Activated T-cell treated with anti-CD3 and anti-CD28 coated beads for 24 hours (primary cell): ENCODE measurements at places on chromosomes 3 and 15.
A peak's percentile ranks its signal among the peaks of the same experiment; 100 is the strongest.

- DNase-seq, result no peak
These were observed 365.1 kb downstream of the MECOM start for GRCh38 chr3:169298247-169298992.

DNA sequence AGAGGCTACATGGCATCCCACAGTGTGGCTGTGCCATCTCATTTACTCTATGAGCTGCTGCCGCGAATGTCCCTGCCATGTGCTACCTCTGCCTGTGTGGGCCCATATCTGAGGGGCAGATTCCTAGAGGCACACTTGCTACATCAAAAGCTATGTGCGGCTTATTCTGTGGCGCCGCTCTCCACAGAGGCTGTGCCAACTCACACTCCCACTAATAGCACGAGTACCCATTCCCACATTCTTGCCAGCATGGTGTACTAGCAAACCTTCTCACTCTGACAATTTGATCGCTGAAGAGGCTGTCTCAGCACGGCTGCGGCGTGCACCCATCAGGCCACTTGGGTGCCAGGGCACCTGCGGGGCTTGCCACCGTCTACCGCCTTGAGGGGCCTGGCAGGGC, 31.2 kb upstream of the MUSTN1 start:
- no peak for DNase-seq

- no peak for DNase-seq
These were observed 5.8 kb downstream of the SEC13 start for GRCh38 chr3:10315101-10315500.

DNA sequence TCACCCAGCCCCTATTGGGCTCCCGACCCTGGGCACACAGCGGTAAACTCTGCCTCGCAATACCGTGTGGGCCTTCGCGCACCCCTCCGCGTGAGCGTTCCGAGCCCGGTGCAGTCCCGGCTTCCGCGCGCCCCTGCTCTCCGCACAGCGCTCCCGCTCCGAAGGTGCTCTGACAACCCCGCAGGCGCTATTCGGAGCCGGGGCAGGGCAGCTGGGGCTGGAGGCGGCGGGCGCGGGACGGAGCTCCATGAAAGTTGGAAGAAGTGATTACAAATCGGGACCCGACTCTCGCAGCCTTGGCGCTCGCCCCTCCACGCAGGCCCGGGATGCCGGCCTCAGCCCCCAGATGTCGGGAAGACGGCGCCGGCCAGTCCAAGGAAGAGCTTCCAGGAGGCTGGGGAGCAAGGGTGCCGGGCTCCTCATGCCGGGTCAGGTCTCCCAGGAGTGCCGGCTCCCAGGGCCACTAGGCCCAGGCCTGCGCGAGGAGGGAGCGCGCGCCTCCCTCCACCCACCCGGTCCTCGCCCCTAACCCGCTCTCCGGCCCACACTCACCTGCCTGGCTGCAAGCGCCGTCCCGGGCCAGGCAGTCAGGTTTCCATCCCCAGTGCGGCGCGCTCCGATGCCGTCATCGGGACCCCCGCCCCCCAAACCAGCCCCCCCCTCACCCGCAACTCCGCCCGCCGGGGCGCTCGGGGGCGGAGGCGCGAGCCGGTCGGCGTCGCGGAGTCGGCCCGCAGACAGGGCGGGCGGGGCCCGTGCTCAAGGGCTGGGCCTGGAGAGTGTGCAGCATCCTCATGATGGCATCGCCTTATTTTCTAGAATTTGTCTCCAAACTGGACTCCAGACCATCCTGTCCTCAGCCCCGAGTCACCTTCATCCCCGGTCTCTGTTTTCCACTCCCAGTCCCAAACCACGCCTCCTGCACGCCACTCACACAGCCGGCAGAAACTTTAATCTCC, at the start of gene KIF7:
TSS of gene KIF7 (minus strand) at position 621 of the 959 bp plus-strand sequence. CDS start 2,537 bp downstream, outside the sequence.
- DNase-seq, result peak; percentile 11

DNA sequence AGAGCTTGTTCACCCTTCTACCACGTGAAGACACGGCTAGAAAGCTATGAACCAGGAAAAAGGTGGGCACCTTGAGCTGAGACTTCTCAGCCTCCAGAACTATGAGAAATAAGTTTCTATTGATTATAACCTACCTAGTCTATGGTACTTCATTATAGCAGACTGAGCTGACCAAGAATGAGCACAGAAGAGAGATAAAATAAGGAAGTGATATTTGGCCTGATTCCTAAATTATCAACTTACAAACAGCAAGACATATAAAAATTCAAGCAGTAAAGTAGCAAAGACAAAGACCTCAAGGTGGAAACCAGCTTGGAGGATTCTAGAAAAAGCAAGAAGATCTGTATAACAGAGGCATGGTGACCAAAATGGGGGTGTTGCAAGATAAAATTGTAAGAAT, 63.9 kb upstream of the OSTN start:
- DNase-seq, result no peak

DNA sequence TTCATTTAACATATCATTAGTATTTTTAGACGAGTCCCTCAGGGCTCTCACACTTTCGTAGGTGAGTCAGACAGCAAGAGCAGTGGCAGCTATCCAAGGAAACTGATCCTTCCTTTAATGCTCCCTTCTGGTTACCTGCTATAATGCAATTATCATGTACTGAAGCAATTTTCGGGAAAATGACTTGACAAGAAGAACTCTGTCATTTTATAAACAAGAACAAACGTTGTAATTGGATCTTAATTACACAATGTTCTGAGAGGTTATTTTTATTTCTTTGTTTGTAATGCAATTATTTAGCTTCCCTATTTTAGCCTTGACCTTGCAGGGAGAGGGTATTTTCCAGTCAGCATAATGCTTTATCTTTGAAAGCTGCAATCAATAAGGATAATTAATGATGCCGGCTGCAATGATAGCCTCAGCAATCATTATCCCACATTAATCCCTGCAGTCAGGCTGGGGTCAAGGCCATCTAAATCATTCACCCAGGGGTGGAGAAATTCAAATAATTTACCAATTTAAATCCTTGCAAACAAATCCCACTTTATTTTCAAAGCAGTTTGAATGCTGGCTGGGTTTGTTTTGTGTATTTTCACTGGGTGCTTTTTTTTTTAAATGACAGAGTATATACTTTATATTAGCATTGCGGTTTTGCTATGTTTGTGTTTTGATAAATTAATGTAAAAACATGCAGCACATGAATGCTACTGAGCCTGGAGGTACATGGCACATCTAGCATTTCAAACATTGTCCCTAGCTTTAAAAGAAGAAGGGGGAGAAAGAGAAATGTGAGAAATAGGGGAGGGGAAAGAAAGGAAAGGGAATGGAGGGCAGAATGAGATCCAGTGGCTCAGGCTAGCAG, 249.9 kb downstream of the SHOX2 start:
- no peak for DNase-seq

GRCh38 chr3:21936207-21936606, 185.2 kb upstream of the ZNF385D start:
- DNase-seq, result no peak

- no peak for DNase-seq
These were observed 52.6 kb downstream of the NMD3 start for GRCh38 chr3:161273589-161274218.

- no peak for DNase-seq
These were observed 445.2 kb downstream of the SQOR start for GRCh38 chr15:46080016-46080415.

- no peak for DNase-seq
These were observed 16.3 kb upstream of the NOX5 start for GRCh38 chr15:68997930-68998777.

DNA sequence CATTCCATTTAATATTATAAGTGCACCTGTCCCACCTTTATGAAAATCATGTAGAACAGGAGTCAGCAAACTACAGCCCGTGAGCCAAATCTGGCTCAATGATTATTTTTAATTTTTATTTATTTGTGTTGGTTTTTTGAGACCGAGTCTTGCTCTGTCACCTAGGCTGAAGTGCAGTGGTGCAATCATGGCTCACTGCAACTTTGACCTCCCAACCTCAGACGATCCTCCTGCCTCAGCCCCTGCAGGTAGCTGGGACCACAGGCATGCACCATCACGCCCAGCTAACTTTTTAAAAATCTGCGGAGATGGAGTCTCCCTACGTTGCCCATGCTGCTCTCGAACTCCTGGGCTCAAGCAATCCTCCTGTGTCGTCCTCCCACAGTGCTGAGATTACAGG, 42.0 kb downstream of the MYO1E start:
- no peak for DNase-seq

DNA sequence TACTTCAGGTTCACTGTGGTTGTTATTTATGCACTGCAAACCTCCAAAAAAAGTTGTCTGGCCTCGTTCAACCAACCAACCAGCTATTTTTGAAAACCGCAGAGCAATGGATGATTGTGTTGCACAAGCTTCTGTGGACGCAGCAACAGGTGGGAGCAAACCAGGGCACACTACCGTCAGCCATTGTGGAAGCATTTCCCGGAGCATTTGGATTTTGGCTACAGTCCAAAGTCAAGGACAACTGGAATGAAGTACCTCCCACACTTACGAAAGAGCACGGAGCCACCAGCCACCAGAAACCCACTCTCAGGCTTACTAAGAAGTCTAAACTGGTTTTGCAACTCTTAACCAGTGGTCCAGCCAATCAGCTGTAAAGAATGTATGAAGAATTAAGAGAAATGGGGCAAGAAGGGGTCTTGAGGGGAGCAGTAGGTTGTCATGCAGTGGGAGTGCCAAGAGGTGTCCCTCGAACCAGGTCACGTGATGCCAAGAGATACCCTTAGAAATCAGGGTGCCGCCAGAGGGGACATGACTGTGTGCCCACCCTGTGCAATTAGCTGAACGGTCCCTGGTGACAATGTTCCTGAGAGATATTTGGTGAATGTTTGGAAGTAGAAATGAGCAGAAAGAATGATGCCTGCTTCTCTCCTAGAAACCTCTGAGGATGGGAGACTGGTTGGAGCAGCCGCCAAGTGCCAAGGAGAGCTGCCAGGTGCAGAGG, 68.9 kb upstream of the PCSK6 start:
- no peak for DNase-seq
